ENCODE measurements at places on chromosomes 12 and 14. TPM values are rescaled to one million over a fixed set of nuclear protein-coding genes. Genes with fewer than 3 reads are reported as not detected.

DNA sequence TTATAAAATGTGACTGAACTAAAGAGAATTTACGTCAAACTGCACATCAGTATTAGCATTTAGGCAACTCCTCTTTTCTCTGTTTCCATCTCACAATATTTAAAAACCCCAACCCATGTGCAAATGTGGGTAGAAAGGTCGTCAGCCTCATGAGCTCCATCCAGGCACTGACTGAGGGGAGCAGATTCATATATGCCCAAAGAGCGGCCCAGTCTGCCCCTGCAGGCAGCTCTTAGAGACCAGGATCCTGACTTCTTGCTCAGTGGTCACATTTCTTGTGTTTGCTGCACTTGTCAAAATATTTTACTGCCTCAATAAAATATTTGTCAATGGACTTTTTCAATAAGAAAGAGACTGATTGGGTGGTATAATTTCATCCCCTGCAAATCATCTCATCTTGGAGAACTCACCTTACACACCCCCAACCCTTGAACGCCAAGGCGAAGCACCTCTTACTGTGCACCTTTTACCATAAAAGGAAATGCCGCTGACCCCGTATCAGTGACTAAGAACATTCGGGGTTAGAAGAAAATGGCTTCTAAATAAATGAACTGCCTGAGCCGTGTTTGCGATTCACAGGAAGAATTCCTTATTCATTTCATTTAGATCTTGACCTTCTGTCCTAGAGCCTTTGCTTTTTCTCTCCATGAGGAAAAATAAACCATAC, 418.8 kb downstream of the BCL11B start:
- no peak for DNase-seq

The GYS2 gene
- total RNA-seq: not detected

The NINJ2 gene
- total RNA-seq: 3.0 TPM

- no peak for DNase-seq
Observed at GRCh38 chr12:63149909-63150712, 890 bp downstream of the AVPR1A start.

- no peak for DNase-seq
Observed at GRCh38 chr12:98999559-98999958, 354.5 kb downstream of the APAF1 start.

The AKAP3 gene
- 1.6 TPM for total RNA-seq

DNA sequence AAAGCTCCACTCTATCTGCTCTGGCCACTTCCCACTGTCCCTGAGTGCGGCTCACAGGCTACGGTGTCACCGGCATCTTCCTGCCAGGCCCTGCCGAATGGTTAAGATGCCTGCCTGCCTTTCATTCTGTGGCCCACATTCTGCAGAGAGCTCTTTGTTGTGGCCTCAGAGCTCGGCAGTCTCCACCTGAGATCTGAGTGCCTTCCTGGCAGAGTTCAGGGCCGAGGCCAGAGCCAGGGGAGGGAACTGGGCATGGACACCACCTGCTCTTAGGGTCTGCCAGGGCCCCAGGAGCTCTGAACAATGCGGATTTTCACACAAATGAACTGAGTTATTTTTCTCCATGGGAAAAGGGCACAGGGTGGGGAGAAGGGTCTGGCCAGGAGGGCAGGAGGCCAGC, 127.2 kb downstream of the RBM19 start:
- no peak for DNase-seq

DNA sequence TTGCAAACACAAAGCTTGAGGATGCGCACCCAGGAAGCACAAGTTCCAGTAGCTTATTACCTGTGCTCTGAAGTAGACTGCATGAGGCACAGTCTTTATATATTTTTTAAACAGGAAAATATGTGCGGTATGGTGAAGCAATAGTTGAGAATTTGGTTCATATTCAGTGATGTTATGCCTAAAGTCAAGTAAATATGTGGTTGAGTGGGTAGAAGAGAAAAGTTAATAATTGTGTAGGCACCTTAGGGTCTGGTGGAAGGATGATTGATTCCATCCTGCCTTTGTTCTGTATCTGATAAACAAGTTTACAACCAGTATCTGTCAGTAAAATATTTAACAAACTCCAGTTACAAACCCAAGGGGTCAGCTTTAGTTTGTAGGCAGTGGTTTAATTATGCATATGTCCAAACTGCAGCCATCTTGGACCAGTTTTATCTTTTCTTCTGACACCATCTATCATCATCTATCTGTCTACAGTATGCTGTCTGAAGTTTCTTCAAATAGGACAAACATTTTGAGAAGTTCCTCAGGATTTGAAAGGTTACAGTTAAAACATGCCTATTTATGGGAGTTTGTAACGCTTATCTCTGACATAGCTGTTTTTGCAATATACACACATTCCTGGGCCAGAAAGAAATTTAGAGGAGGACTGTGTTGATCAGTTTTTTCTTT, 10.8 kb downstream of the SINHCAF start:
- no peak for DNase-seq

GRCh38 chr12:109444259-109444658, 32.8 kb downstream of the KCTD10 start:
- no peak for DNase-seq

Data from sigmoid colon (tissue), 7 donors.